ENCODE measurements at places on chromosomes 6 and 20. TPM values are rescaled to one million over a fixed set of nuclear protein-coding genes. Genes with fewer than 3 reads are reported as not detected.

TRIM15 gene
- not detected for total RNA-seq

CARMIL1 gene
- total RNA-seq: 4.9 TPM

C6orf163 gene
- 0.34 TPM for total RNA-seq

CLPSL2 gene
- not detected for total RNA-seq

FRS3 gene
- 3.3 TPM for total RNA-seq

CLDN20 gene
- total RNA-seq: not detected

LY6G6C gene
- total RNA-seq: not detected

Data from bronchus fibroblast of lung (primary cell).